ENCODE measurements at places on chromosomes 3 and 15.

- H3K27me3 ChIP-seq = peaks cover 57% of the 10 kb centered on the region
- no peaks in the 10 kb centered on the region for H3K36me3 ChIP-seq
- no peak overlapping the region for H3K4me3 ChIP-seq
- DNase-seq = no peak
Observed at GRCh38 chr15:29678504-29679034, 143.7 kb downstream of the TJP1 start.

GRCh38 chr3:27669591-27669990, 52.5 kb downstream of the EOMES start:
- no peak overlapping the region for H3K27ac ChIP-seq
- no peak for DNase-seq
- H3K4me1 ChIP-seq = peaks cover 15% of the 10 kb centered on the region
- no peaks in the 10 kb centered on the region for H3K27me3 ChIP-seq
- no peaks in the 10 kb centered on the region for H3K36me3 ChIP-seq

DNA sequence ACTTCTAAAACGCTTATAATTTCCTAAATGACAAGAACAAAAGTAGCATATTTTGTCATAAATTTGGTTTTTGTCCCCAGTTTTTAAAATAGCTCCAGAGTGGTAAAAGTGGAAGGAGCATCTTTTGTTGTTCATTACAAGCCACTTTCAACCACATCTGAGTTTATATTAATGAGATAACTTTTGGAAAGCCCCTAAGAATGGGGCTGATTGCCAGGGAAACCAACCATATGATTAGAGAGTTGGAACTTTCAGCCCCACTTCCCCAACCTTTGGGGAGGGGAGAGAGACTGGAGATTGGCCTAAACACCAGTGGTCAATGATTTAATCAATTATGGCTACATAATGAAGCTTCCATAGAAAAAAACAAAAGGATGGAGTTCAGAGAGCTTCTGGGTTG, 57.4 kb downstream of the CPA3 start:
- no peak for DNase-seq
- no peaks in the 10 kb centered on the region for H3K27me3 ChIP-seq
- H3K27ac ChIP-seq = no peak overlapping the region

- no peak overlapping the region for H3K27ac ChIP-seq
- no peak for DNase-seq
- H3K27me3 ChIP-seq = no peaks in the 10 kb centered on the region
- no peaks in the 10 kb centered on the region for H3K4me1 ChIP-seq
- no peaks in the 10 kb centered on the region for H3K36me3 ChIP-seq
- H3K4me3 ChIP-seq = no peak overlapping the region
Observed at GRCh38 chr3:132966374-132966773, 71.8 kb upstream of the TMEM108 start.

- H3K36me3 ChIP-seq = no peaks in the 10 kb centered on the region
- no peak for DNase-seq
- no peak overlapping the region for H3K4me3 ChIP-seq
- H3K27ac ChIP-seq = no peak overlapping the region
- no peaks in the 10 kb centered on the region for H3K4me1 ChIP-seq
Observed at GRCh38 chr3:160780245-160780644, 24.2 kb downstream of the PPM1L start.

- no peak overlapping the region for H3K4me3 ChIP-seq
- peaks cover 24% of the 10 kb centered on the region for H3K27me3 ChIP-seq
- H3K36me3 ChIP-seq = no peaks in the 10 kb centered on the region
Observed at GRCh38 chr15:31049682-31050615, 51.6 kb downstream of the TRPM1 start.
